ENCODE measurements at places on chromosomes 7 and 10.
A peak's percentile ranks its signal among the peaks of the same experiment; 100 is the strongest.

DNA sequence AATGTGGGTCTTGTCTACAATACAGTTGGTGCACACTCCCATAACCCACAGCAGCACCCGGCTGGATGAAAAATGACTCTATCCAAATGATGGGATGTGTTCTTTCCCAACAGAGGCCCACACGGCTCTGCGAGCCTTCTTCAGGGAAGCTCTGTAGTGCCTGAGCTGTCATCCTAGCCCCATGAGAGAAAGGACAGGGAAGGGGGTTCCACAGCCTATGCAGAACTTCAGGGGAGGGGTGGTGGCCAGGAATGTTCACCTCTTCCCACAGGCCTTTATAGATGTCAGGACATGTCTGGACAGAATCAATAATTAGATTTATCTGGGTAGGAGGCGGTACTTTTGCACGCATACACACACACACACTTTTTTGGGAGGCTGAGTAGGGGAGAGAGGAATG, 109.0 kb downstream of the JCAD start:
- DNase-seq = no peak

GRCh38 chr10:28467615-28468014, 65.3 kb upstream of the WAC start:
- no peak for DNase-seq

- DNase-seq = no peak
Measured at GRCh38 chr10:43295436-43295835, 28.6 kb upstream of the RASGEF1A start.

DNA sequence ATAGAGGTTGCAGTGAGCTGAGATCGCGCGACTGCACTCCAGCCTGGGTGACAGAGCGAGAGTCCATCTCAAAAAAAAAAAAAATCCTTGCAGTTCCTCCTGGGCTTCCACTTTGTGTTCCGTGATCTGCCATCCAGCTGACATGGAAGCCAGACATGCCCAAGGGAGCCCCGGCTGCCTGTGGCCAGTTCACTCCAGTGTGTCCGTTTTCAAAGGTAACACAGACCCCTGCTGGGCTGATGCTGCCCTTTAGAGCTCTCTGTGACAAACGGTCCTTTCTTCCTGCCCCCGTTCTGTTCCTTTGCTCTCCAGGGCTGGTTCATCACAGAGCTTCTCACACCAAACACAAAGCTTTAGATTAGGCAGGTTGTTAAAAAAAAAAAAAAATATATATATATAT, 130.8 kb downstream of the CUL2 start:
- peak; percentile 16 for DNase-seq

DNA sequence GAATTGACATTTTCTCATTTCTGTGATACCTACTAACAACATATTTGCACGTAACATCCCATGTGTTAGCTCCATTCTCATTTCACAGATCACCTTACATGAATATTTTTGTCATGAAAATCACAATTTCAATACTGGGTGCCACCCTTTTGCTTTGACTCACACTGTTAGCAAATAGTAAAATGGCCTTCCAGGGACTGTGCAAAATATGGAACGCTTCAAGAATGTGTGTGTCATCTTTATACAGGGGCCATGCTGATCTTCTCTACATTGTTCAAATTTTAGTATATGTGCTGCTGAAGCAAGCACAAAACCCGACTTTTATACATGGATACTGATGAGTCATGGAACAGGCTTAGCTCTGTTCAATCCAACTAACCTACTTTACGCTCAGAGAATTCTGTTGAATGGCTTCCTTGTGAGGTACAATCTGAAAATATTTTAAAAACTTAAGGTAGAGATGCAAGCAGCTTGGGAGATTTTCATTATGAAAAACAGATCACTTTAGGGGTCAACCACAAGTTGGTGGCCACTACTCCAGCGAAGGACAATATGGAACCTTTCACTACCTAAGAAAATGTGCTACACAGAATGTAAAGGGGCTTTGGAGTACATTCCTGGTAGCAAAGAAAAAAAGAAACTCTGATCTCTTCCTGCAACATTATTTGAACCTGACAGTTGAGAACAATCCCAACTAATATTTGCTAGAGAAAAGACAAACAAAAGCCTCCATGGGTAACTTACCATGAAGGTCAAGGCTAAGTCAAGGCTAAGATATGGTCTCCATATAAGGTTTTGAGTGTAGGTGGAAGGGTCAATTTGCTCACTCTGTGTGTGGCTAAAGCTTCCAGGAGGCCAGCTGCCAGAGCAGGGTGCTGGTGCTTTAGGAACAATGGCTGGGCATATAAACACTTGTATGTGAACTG, 11.9 kb downstream of the ANKRD26 start:
- no peak for DNase-seq

Data from endothelial cell (in vitro differentiated cells).